ENCODE measurements at places on chromosomes 6 and 20.

DNA sequence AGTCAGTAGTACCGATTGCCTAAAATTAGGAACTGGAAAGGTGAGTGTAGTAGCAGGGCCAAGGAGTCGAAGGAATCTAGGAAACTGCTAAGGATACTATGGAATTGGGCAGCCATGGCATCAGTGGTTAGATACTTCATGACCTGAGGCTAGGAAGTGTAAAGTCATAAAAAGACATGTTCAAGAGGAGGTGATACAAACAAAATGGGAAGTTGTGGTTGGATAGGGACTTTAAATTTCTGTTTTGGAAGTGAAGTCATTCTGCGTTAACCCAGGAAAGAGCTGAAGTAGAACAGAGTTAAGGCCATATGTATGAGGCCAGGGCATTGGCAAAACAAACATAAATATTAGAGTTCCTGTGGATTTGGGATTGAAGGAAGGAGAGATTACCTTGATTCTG is 88.6 kb upstream of the TMEM181 start:
- DNase-seq, result no peak

DNA sequence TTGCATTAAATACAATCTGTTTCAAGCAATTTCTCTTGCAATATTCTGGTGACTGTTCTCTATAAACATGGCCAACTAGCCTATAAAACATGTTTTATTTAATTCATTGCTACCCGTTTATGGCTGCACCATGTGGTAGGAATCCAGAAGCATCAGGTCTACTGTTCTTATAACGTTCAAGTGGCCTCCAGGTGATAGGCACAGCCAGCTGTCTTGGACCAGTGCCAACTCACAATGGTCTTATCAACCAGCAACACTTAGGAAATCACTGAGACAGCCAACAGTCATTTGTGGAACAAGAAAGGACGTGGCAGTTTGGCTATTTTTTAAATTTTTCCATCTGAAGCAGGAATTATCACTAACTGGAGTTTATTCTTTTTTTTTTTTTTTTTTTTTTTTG is 193.6 kb downstream of the NKAIN2 start:
- no peak for DNase-seq

DNA sequence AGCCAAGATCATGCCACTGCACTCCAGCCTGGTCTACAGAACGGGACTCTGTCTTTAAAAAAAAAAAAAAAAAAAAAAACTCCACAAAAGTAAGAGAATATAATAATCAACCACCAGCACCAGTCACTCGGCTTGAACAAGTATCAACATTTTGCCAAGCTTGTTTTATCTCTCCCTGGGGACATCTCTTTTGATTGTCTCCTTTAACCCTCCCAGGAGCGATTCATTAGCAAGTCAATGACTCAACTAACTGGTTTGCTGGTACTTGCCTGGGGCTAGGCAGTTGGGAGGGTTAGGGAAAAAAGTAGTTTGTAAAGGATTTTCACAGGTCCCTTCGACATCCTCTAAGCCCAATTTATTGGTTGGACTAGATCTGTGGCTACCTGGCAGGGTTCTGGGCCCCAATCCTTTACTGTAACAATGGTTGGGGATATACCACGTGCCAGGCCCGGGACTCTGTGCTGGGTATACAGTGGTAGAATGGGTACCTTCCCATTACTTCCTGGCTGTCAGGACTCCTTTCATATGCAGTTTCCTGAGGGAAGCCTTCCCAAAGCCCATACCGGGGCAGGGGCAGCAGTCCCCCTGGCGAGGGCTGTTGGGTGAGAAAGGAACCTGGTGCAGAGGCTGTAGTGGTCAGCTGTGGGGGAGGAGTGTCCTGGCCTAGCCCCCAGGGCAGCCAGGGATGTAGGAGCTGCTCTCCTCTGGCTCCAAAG is 12.2 kb downstream of the TGIF2 start:
- no peak for DNase-seq

- no peak for DNase-seq
These were observed 629.0 kb downstream of the EPHA7 start for GRCh38 chr6:92790381-92790780.

GRCh38 chr6:22363714-22364239 is 66.9 kb upstream of the PRL start:
- DNase-seq, result no peak

- no peak for DNase-seq
These were observed 94.8 kb upstream of the PTPRT start for GRCh38 chr20:43284486-43284885.

DNA sequence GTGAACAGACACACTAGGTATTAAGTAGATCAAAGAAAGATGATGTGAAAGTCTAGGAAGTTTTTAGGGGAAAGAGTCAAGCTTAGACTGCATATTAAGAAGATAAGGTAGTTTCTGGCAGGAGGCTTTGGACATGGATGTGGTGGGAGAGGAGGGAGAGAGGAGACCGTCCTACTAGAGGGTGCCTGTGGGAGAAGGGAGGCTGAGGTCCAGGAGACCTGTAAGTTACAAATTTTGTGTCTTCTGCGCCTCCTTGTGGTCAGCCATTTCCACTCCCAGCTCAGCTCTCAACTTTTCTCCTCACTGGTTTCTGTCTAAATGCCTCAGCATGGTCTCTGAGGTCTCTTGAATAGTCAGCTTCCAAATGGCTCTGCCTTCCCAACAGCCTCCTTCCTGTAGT is 193.5 kb downstream of the UNC5CL start:
- no peak for DNase-seq

- DNase-seq, result no peak
These were observed 159.5 kb downstream of the SOD2 start for GRCh38 chr6:159533568-159533967.

DNA sequence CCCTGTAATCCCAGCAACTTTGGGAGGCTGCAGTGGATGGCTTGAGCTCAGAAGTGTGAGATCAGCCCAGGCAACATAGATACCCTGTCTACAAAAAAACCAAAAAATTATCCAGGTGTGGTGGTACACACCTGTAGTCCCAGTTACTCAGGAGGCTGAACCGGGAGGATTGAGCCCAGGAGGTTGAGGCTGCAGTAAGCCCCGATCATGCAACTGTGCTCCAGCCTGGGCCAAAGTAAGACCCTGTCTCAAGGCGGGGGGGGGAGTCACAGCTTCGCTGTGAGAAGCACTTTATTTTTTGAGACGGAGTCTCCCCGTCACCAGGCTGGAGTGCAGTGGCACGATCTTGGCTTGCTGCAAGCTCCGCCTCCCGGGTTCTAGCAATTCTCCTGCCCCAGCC is 54.2 kb downstream of the EZR start:
- no peak for DNase-seq

Data from sigmoid colon (tissue), 7 donors.